ENCODE measurements at places on chromosomes 4 and X.

GRCh38 chr4:22514481-22514880 is 1.4 kb downstream of the ADGRA3 start:
- DNase-seq: no peak

- DNase-seq: no peak
Observed at GRCh38 chrX:63428348-63428747, 77.2 kb upstream of the SPIN4 start.

- peak; percentile 84 for DNase-seq
Observed at GRCh38 chr4:186932631-186933187, 209.1 kb upstream of the FAT1 start.

- DNase-seq: peak; percentile 91
Observed at GRCh38 chr4:113368056-113368455, 318.6 kb downstream of the ANK2 start.

- peak; percentile 9 for DNase-seq
Observed at GRCh38 chrX:121000589-121000988, 15.0 kb upstream of the CT47A1 start.

DNA sequence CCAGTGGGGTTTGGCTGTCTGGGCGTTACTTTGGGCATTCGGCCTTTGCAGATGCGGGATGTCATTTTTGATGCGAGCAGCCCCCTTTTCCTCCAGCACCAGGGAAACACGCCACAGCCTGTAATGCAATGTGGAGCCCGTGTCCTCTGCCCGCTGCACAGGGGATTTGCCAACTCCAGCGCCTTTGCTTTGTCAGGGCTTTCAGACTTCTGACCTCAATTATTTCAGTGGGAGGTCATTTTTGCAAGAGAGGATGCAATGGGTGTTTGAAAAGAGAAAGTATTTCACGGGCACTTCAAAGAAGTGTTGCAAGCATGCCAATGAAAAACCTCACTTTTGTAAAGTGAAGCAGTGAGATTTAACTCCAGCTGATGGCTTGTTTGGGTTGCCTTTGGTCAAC is 11.5 kb downstream of the CLCN4 start:
- no peak for DNase-seq

DNA sequence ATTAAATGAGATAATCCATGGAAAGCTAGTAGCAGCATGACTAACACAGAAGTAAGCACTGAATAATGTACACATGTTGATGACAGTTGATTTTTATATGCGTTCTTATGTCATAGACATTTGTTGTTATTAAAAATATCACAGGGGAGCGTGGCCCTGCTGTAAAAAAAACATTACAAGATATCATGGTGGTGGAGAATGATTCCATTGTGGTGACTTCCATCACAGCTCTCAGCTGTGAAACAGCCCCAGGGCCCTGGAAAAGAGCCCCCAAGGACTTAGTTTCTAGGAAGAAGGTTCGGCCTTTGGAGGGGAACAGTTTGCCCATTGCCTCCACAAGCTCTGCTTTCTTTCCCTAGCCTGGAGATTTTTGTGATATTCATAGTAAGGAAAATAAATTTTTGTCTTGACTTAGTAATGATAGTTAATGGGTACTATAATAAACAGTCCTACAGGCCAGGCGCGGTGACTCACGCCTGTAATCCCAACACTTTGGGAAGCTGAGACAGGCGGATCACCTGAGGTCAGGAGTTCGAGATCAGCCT is 49.9 kb downstream of the FAM114A1 start:
- no peak for DNase-seq

DNA sequence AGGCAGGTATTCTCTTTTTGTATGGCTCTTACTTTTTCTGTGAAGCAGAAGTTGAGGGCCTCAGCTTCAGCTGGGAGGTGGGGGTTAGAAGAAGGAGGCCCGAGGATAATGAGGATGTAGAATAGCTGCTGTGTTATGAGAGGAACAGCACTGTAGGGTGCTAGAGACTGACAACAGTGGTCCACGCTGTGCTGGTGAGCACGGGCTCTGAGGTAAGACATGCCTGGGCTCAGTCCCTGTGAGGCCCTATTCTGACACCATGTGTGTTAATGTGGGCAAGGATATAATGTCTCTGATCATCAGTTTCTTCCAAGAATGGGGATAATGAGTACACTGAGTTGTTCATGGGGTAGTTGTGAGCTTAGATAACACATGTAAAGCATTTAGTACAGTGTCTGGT is 55.3 kb upstream of the SFRP2 start:
- DNase-seq: no peak

GRCh38 chrX:77160301-77160700 is 286.9 kb upstream of the FGF16 start:
- no peak for DNase-seq

- DNase-seq: no peak
Observed at GRCh38 chr4:78145622-78146021, 88.5 kb downstream of the FRAS1 start.

DNA sequence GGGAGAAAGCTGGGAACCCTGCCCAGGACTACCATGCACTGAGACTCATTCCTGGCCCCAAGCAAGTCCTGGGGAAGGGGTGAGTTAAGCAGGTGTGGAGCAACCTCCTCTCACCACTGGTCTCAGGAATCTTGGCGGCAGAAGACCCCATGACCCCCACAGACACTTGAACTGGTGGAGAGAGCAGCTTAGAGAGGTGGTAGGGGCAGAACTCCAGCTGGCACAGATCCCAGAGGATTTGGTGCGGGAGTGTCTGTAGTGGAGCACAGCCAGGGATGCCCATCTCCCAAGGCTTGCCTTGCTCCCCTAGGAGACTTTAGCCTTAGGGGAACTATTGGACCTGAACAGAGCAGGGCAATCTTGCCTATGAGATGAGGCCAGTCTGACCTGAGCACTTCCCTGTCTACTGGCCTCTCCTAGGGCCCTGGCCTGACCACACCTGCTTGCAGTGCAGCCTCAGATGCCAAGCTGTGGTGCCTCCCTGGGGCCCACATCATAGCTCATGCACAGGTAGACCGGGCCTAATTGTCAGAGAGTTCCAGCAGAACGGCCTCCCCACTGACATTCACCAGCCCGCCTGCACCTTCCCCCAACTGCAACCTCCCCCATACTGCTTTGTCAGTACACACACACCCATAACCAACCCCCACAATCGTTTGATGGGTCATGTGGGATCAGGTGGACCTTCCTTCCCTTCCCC is 78.0 kb downstream of the NAA11 start:
- DNase-seq: no peak

DNA sequence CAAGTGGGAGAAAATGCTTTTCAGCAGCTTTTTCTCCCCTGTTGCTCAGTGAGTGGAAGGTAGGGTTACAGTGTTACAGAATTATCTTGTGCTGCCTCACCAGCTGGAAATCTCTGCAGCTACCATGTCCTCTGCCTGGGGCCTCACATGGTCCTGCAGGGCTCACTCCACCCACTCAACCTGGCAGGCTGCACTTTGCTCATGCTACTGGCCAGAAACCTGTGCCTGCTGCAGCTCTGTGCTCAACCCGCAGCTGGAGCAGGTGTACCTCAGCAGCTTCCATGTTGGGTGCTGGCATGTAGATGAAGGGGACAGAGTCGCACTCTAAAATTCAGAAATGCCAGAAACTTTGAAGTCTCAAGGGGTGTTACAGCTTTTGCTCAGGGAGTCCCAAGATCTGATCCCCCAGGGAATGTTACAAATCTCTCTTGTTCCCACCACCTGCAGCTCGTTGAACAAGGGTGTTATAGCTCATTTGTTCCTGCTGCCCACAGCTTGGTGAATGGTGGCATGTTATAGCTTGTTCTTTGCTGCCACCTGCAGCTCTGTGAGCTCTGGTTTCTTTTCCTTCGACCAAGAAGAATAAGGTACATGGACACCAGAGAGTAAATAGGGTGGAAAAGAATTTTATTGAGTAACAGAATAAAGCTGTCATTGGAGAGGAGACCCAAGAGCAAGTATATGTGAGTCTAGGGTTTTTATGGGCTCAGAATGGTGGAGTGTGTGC is 845.8 kb downstream of the TECRL start:
- DNase-seq: no peak

GRCh38 chr4:147581606-147582350 is 35.4 kb upstream of the TMEM184C start:
- peak; percentile 78 for DNase-seq

DNA sequence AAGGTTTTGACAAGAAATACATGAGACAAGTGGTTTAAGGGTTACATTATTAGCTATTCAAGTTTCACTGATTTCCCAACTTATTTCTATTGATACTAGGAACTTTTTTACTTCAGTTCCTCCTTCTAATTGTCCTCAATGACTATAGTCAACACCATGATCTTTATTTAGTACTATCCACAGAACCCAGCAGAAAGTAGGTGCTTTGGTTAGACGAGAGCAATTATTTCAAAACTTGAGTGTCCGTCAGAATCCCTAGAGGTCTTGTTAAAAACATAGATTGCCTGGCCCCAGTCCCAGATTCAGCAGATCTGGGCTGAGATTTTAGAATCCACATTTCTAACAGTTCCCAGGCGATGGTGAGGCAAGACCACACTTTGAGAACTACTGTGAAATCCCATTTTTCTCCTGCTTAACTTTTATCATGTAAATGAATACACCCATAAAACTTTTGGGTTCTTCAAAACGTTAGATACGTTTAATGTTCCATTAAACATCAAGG is 17.9 kb downstream of the EXOC1 start:
- DNase-seq: no peak

DNA sequence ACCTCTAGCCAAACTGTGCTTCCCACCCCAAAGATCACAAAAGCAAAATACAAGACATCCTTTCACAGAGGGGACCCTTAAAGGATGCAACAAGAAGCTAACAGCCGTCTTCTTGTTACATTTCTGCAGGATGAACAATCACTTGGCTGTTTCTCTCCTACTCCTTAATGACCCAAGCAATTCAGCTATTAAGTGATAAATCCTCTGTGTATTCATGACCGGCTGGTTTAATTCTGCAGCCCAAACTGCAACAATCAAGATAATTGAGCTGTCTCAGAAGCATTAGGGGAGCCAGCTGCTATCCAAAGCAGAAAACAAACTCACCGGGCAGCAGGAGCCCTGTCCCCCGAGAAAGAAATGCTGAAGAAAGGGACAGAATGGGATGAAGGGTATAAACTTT is 85.9 kb upstream of the ACSL4 start:
- no peak for DNase-seq

DNA sequence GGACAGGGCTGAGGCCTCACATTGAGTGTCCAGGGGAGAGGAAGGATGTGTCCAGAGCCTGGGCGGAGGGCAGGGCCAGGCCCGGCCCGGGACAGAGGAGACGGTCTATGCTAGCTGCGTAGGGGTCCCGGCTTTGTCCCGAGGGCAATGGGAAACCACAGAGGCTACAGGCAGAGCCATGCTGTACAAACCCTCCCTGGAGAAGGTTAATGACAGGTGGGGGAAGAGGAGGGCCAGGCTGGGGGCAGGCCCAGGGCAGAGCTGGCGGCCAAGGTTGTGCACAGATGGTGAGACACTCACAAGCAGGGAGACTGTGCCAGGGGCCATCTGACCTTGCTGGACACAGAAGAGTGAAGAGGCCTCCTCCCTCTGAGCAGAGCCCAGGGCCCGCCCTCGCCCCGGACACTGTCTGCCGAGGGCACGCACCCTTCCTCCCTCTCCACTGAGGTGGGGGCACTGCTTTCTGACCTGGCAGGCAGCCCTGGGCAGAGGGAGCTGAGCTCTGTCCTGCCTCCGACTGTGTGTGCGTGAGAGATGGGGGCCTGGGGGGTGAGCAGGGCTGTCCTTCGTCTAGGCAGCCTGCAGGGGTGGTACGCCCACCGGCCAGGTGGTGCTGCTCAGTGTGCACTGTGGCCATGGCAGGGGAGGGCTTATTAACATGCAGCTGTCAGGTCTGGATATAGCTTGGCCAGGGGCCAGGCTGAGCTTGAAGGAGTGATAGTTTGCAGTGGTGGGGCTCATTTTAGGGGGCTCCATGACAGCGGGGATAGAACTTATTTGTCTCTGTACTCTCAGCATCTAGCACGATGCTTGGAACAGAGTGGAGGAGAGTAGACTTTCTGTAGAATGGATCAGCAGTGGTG is 75.7 kb upstream of the LRPAP1 start:
- no peak for DNase-seq

DNA sequence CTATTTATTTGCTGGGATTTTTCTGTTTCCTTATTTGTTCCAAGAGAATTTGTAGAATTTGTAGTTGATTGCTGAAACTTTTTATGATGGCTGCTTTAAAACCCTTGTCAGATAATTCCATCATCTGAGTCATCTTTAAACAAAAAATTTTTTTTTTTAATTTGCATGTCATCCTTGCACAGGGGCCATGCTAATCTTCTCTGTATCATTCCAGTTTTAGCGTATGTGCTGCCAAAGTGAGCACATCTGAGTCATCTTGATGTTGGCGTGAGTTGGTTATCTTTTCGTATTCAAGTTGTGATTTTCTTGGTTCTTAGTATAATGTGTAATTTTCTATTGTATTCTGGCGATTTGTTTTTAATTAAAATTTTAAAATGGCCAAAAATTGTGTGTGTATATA is 18.7 kb upstream of the ZNF157 start:
- DNase-seq: peak; percentile 14

- DNase-seq: no peak
Observed at GRCh38 chrX:127390316-127390715, 570.8 kb downstream of the PRR32 start.

GRCh38 chr4:17397611-17398010 is 114.3 kb downstream of the QDPR start:
- no peak for DNase-seq

GRCh38 chrX:78571849-78572248 is 87.3 kb downstream of the RTL3 start:
- no peak for DNase-seq

DNA sequence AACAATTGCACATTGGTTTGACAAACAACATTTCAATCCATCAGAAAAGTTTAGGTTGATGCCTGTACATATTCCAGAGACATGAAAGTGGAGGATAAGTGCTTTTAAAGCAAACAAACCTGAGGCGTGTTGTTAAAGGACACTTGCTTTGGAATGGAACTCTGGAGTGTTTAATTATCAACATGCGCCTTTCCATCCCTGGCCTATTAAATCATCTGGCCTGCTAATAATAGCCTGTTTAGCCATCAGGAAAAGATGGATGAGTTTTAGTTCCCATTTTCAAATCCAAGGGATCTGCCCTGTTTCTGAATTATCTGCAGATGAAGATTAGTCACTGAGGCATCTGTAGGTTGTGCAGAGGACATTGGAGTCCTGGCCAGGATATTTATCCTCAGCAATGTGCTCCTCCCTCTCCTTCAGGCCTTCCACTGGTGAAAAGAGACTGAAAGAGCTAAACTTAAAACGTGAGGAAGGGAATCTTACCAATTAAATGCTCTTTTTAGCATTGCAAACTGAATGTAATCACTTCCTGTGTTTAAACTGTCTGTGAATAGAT is 388.9 kb downstream of the PPARGC1A start:
- no peak for DNase-seq

All from fibroblast of skin of abdomen (primary cell).